ENCODE measurements at places on chromosomes 6 and 20.

DNA sequence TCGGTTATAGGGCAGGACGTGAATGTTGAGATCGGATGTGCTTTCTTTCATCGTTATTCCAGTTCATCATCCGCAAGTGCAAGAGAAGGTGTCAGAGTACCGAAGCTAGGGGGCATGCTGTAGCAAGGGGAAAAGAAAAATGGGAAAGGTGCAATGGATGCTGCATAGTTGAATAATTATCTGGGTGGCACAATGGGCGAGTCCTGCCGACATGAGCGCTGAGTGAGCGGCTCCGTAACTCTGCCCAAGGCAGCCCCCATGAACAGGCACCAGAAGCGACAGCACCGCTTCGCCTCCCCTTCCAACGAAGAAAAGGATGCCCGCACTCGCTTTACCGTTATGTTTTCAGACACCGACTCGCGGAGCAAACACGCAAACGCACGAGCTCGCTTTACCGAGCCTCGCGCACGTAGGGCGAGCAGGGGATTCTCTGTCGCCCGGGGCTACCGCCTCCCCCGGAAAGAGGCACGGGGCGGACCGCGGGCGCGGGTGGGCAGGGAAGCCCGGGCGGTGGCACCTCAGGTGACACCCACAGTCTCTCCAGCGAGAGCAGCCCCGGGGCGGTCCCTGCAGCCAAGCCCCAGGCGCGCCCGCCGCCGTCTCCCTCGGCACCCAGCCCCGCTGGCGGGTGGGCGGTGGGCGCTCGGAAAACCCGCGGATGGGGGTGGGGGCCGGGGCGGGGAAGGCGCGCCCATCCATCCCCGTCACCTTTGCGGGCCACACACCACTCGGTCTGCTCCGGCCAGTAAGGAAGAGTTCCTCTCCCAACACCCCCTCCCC is 654 bp downstream of the WASF1 start:
- DNase-seq: peak; percentile 75

- no peak for DNase-seq
Measured at GRCh38 chr6:77011929-77012545, 451.3 kb downstream of the HTR1B start.

DNA sequence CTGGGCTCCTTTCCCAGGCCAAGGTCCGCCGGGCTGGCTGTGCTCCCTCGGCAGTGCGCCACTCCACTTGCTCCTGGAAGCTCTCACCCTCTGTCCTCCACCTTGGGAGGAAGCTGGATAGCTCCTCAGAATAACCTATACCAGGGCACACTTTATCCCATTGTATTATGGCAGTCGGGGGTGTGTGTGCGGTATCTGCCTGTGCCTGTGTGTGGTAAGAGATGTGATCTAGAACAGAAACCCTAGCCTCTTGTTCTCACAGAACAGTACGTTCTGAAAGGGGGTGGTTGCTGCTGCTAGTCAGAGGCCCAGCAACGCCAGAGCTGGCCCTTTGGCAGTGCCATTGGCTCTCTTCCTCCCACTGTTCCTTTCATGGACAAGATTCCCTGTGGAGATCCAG is 168.4 kb downstream of the TBXT start:
- DNase-seq: no peak

- DNase-seq: no peak
Measured at GRCh38 chr6:31190488-31190887, 20.0 kb upstream of the POU5F1 start.

DNA sequence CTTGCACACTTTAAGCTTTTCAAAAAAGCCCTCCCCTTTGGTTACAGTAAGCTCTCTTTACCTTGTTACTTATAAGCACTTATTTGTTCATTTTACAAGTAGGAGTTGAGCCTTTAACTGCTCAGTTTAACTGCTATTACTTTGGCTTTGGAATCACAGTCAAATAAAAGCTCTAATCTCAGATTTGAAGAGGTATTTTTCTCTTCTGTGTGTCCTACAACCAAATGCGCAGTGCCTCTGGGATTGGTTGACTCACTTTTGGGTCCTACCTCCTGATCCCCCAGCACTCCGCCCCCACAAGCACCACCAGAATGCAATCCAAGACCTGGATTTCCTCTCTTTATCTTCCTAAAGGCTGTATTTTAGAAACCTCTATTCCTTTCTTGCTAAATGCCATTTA is 2.5 kb downstream of the NCOA7 start:
- DNase-seq: no peak

DNA sequence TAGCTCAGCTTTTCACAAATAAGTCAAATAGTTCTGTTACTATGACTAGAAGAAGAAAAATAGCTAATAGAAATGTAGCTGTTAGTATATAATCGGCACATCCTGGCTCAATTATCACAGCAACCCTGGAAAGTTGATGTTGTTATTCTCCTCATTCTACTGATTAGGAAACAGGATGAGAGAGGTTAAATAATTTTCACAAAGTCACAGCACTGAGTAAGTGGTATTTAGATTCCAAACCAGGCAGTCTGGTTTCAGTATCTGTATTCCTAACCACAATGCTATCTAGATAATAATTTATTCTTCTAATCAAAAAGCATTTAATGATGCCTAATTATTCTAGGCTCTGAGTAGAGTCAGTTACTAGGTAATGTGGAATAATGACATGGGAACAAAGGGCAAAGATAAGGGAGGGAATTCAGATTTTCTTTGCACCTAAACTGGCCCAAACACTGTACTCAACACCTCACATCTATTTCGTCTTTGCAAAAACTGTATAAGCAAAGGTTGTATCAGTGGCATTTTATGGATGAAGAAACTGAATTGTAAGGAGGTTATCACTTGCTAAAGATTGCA is 51.3 kb downstream of the PDE7B start:
- no peak for DNase-seq

DNA sequence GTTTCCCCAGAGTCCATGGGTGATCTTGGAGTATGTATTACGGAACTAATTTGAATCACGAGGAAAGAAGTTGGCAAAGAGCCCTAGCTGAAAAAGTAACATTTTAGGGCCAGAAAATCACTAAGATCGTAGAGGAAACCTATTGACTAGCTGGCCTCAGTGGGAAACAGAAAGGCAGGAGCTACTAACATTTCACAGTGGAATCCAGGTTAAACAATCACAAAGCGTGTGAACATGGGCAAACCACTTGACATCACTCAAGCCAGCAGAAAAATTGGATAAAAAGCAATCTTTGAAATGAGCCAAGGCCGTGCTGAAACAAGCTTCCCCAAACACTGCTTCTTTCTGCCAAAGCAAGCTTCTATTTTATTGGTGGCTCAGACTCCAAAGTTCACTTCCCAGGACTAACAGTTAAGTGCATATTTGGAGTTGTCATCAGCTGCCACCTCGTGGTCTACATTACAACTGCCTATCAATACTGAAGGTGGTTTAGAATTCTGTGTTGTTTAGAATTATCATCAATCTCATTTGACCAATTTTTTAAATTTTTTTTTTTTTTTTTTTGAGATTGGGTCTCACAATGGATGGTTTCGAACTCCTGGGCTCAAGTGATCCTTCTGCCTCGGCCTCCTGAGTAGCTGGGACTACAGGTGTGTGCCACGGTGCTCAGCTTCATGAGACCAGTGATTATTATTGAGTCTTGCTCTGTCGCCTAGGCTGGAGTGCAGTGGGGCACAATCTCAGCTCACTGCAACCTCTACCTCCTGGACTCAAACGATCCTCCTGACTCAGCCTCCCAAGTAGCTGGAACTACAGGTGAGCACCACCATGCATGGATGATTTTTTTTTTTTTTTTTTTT is 10.6 kb downstream of the RPS10 start:
- DNase-seq: peak; percentile 71

DNA sequence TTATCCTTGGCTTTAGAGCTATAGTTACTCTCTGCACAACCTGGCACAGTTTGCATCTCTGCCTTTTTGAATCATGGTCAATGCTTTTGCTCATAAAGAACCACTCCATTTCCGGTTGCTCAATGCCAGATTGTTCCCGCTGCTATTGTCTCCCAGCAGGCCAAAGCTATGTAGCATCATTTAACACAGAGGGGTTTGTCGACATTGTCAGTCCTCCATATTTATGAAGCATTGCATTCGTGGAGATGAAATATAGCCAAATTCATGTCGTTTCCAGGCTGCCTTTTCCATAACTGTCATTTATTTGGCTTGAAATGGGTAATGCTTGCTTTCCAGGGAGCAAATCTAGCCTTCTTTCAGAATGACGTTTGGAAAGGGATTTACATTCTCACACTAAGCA is 598.8 kb downstream of the EPHA7 start:
- no peak for DNase-seq

GRCh38 chr6:115071962-115072361 is 729.1 kb upstream of the HS3ST5 start:
- no peak for DNase-seq

DNA sequence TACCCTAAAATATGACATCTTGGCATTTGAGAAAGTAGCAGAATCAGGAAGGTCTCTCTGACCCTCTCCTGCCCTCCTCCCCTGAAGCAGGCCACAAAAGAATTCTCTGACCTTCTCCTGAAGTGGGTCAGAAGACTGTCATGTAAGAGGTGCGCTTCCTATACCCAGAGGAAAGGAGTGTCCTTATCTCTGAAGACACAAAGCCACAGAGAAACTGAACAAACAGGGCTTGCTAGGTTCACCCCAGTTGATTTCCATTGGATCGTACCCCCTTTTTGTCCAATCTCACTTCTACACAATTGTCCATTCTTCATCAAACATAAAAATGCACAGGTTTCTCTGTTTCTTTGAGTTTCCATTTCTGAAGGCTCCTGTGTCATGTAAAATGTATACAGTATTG is 272.0 kb upstream of the SOX4 start:
- DNase-seq: no peak

DNA sequence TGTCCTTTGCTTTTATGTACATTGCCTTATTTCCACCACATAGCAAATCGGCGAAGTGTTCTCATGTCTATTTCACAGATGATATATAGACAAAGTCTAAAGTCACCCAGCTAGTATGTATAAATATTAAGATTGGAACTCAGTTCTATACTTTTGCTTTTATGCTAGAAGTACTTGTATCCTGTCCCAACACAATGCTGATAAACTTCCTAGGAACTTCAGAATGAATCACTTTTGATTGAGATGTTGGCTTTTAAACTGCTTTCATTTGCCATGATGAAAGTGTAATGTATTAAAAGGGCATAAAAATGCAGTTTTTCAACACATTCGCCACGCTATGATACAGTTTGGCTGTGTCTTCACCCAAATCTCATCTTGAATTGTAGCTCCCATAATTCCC is 50.8 kb downstream of the GCLC start:
- no peak for DNase-seq

DNA sequence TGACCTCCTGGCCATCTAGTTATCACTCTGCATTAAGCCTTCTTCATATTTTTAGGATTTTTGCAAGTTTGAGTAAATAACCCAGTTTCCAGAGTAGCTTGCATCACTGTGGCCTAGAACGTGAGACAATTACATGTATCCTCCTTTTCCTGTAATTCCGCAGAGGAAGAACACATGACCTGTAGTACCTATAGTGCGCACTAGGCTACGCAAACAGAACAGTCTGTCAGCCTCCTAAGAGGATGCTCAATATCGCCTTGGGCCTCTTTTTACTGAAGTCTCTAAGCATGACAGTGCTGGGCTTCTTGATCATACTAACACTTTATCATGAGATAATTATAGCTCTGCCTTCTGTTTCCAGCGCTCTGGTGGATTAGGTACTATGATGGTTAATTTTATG is 20.2 kb upstream of the NR2E1 start:
- DNase-seq: no peak

- DNase-seq: no peak
Measured at GRCh38 chr6:158050107-158050735, 68.6 kb downstream of the SYNJ2 start.

DNA sequence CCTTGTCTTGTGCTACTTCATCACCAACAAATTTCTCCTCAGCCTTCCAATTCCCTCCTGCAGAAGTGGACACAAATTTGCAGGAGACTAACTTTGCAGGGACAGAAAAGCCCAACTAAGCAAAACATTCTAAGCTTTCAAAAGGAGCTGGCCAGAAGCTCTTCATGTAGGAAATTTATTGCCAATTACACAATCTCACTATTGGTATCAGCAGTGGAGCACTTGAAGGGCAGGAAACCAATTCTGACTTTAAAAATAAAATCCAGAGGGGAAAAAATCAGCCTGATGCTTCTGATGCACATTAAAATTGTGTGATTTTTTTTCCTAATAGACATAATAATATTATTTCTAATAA is 193.3 kb downstream of the LY86 start:
- no peak for DNase-seq

DNA sequence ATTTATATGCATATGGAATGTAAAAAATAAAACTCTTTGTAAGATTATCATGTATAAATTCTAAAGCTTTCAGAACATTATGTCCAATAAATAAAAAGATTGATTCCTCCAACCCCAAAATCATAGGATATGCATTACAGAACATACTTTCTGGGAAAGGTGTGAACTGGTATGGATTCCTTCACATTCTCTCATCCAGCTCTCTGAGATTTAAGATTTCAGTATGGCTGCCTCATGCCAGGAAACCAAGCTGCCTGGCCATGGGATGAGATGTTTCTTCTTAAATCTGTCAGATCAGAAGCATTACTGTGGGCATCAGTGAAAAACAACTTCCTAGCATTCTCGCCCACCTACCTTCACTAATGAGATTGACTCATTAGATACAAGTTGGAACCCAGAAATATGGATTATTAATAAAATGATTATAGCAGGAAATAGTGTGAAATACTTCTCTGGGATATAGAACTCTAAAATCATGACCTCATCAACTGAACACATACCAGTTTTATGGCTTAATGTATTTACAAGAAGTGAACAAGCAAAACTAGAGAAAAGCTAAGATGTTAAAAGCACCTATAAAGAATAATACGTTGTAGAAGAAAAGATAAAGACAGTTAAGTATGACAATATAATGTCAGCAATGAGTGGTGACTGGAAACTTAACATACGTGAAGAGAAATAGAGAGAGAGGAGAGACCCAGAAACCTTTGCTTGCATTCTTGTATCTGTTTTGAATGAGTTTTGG is 171.6 kb upstream of the PHACTR1 start:
- no peak for DNase-seq

GRCh38 chr6:50936277-50936681 is 117.6 kb downstream of the TFAP2B start:
- no peak for DNase-seq

GRCh38 chr6:21596949-21597682 is 3.6 kb downstream of the SOX4 start:
- DNase-seq: peak; percentile 65

GRCh38 chr6:39945626-39946025 is 11.4 kb upstream of the MOCS1 start:
- DNase-seq: no peak

GRCh38 chr6:160765412-160765811 is 63.4 kb downstream of the PLG start:
- DNase-seq: no peak

GRCh38 chr6:167044696-167045095 is 45.5 kb downstream of the CEP43 start:
- no peak for DNase-seq

Data from NCI-H1694 treated with DMSO at 0.1 percent for 48 hours (cell line).